D721Med (cell line): ENCODE measurements at places on chromosomes 1 and 21.

GRCh38 chr1:91555821-91556531 is 55.3 kb downstream of the CDC7 start:
- no peak for DNase-seq

DNA sequence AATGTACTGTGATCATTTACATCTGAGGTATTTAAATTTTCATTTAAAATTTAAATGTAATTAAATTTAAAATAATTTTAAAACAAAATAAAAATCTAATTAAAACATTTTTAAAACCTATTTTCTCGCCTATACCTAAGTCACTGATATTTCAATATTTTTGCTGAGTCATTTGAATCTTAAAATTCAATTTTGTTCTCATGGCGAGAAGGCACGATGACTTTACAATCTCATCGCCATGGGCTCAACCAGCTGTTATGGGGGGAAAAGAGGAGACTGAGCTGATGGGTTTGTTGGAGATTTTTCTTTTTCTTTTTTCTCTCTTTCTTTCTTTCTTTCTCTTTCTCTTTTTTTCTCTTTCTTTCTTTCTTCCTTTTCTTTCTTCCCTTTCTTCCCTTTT is 89.3 kb downstream of the PRDM16 start:
- DNase-seq = no peak

DNA sequence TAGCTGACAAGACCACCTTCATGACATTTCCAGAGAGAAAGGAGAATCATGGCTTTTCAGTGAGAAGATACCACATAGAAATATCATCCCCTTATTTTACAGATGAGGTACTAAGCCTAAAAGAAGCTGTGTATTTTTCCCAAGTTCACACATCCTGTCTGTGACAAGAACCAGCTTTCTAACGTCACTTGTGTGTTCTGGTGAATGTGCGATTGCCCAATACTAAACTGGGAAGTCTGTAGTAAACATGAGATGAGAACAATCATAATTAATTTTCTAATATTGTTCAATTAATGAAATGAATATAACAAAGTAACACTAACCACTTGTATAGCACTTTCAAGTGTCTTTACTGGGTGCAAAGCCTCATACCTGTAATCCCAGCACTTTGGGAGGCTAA is 46.0 kb downstream of the PTGER3 start:
- no peak for DNase-seq

DNA sequence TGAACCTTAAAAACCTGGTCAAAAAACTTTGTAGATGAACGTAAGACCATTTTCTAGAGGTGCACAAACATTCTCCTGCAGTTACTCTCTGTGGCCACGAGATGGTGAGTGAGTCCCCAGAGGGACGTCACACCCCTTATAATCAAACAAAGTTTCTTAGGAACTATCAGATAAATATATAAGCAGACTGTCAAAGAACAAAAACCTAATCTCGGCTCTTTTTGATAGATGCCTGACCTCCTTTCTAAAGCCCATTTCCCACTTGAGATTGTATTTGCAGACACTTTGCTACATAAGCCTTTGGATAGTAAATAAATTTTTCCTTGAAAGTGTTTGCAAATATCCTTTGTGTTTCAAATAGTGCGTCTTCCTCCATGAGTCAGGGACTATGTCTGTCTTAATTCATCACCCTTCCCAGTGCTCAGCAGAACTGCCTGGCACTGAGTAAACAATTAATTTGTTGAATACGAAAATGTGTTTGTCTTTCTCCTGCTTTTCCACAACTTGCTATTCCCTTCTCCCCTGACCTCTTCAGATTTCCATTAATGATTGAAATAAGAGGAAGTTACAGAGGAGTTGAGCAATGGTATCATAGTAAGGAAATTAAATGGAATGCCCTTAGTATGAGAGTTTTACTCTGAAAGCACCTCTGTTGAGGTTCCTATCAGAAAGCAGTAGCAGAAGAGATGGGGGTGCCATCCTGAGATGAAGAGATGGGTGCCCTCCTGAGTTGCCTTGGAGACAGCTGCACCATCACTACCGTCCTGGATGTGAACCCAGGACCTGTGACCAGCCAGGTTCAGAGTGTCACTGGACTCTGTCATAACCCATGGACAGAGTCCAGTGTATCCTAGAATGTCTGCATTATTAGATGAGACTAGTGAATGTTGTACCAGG is 57.8 kb upstream of the RAVER2 start:
- DNase-seq = no peak

- no peak for DNase-seq
Measured at GRCh38 chr21:36841866-36842265, 124.6 kb downstream of the HLCS start.

GRCh38 chr1:7795406-7795805 is 11.3 kb downstream of the PER3 start:
- no peak for DNase-seq

- DNase-seq = no peak
Measured at GRCh38 chr1:203239526-203240305, 10.2 kb upstream of the CHIT1 start.

- DNase-seq = no peak
Measured at GRCh38 chr1:224867715-224868114, 61.8 kb upstream of the DNAH14 start.

DNA sequence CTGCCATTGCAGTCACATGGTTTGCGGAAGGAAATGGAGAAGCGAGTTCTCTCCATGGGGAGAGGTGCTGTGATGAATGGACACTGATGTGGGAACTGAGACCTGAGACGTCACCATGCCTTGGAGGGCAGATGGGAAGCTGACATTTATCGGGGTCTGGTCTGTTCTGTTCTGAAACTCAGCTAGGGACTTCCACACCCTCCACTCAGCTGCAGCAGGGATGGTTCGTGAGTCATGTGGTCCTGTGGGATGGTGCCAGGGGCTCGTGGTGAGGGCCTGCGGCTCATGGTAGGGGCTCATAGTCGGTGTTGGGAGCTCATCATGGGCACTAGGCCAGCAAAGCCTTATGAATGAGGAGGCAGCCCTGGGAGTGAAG is 6.1 kb downstream of the GPR137B start:
- DNase-seq = no peak

- no peak for DNase-seq
Measured at GRCh38 chr1:6024376-6024775, 21.3 kb upstream of the KCNAB2 start.

DNA sequence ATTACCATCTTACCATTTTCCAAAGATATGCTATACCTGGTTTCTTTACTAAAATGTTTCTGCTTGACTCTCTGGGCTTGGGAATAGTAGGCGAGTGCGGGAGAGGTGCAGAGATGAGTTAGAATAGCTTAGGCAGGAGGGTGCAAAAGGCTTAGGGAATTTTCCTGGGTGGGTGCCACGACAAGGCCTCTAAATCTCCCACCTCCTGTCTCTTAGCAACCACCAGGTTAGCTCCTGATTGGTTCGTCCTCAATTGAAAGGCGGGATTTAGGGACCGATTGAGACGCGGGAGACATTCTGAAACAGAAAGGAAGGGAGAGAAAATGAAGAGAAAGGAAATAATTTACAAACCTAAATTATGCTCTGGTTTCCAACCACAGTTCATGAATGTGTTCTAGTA is 3.1 kb downstream of the ACKR1 start:
- no peak for DNase-seq

DNA sequence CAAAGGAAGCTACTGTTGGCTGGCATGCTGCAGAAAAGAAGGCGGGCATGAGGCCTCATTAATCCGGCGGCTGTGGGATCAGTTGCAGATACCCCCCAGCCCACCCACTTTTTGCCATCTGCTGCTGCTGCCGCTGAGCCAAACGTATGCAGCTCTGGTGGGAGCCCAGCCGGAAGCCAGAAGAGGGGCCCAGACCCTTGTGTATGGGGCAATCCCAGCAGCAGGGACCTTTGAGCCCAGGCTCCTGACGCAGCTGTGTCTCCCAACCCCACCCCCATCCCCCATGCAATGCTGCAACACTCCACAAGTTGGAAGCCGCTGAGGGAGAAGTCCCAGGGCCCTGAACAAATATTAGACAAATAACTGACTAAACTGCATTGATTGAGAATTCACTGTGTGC is 106.0 kb downstream of the ELAVL4 start:
- DNase-seq = no peak

DNA sequence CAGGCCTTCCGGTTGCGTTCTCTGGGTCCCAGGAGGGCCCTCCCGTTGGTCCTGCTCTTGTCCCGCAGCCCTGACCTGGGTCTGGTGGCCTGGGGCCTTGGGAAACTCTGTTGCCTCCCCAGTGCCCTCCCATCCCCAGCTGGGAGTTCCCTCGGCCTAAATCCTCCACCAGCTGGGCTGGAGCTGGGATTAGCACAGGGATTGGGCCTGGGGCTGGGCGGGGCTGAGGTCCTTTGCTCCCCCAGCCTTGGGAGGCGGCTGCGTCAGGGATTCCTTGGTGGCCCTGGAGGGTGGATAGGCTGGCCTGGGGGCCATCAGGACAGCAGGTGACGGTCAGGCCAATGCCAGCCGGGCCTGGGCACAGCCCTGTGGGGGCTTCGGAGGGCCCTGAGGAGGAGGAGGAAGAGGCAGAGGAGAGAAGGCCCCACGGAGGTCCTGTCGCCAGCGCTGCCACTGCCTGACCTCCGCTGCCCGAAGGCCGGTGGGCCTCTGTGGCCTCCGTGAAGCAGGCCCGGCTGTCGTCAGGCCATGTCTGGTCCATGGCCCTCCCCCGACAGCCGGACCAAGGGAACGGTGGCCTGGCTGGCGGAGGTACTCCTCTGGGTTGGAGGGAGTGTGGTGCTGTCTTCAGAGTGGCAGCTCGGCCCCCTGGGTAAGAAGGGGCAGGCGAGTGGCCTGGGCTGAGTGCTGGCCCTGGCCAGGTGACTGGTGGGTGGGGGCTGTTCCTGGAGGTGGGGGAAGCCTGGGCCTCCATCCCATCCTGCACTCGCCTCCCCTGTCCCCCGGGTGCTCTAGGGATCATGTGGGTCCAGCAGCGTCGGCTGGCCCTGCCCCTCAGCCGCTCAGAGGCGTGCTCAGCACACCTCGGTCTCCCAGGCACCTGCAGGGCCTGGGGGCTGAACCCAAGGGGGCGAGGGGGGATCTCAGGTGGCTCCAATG is at the start of gene PLCH2:
PLCH2 (plus strand) TSS at position 229 of the 939 bp plus-strand sequence; CDS start at position 529, 300 bp downstream.
- DNase-seq = peak; percentile 89

- DNase-seq = no peak
Measured at GRCh38 chr1:209633335-209633997, 18.8 kb downstream of the LAMB3 start.

DNA sequence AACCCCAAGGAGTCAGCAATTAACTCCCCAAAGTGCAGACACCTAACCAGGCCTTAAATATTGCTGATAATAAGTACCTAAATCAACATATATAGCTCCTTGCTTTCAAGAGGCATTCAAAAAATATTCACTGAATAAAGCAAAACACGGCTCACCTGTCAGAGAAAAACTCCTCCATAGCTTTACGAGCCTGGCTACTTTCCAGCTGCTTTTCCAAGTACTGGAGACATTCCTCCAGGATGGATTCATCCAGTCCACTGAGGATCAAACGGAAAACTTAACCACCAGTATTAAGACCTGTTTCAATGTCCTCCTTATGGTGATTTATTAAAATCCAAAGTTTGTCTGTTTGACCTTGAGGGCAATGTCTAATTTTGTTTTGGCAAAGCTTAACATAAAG is 44.6 kb downstream of the UBR4 start:
- DNase-seq = no peak

GRCh38 chr1:51708911-51709760 is 92.2 kb downstream of the OSBPL9 start:
- DNase-seq = no peak

- DNase-seq = no peak
Measured at GRCh38 chr1:48200166-48200900, 22.2 kb upstream of the SLC5A9 start.

DNA sequence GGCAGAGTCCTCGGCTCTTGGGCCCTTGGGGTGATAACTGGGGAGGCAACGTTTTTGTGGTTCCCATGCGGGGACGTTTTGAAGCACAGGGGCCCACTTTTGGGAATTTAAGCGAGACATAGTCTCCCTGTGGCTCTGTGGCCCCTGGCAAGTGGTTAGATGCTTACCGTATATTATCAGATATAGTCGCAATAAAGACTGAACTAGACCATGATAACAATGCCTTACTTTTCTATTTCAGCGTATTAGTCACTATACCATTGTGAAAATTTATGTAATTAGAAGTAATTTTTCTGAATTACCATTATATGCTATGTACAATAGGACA is 538 bp upstream of the RCAN1 start:
- DNase-seq = no peak
